NCI-H1048 (cell line): ENCODE measurements at places on chromosomes 1 and 21.

DNA sequence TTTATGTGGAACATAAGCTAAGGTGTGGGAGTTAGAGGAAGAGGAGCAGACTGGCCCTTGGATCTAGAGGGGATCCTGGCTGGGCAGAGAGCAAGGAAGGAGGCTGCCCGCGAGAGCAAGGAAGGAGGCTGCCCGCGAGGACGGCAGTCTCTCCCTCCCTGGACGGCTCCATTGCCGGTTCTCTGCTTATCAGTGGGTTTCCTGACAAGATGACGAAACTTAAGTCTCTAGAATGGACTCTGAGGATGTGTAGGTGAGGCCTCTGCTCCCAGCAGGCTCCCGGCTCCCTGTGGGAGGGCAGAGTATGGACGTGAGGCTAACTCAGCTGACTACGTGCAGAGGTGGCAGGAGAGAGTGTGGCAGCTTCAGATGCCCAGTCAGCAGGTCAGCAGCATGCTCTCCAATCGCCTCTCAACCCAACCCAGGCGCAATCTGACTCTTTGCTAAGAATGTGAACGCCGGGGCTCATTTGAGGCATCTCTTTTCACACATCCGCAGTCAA lies 6.1 kb downstream of the MYBPHL start:
- DNase-seq: no peak

DNA sequence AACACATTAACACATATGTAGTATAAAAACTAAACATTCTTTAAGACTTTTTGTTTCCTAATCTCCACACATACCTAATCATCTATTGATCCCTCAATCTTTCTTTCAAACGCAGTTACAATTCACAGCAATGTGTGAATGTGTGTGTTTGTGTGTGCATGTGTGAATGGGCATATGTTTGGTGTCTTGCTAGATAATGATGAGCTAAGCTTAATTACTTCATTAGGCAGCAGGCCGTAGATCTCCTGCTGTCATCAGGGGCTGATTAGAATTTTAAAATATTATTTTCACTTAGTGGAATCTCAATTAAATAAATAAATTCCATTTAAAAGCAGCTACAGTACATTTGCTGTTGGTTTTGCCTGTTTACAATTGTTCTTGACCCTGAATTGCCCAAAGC lies 187.8 kb upstream of the LHX8 start:
- DNase-seq: no peak

DNA sequence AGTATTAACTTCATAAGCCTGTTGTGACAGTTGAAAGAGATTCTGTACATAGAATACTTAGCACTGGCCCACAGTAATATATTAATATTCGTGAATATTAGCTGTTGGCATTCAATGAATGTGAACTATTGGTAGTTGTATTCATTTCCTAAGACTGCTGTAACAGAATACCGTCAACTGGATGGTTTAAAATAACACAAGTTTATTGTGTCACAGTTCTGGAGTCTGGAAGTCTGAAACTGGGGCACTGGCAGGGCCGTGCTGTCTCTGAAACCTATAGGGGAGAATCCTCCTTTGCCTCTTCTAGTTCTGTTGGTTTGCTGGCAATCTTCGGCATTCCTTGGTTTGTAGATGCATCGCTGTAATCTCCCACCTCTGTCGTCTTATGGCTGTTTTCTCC lies 47.5 kb downstream of the OLFML3 start:
- DNase-seq: no peak

DNA sequence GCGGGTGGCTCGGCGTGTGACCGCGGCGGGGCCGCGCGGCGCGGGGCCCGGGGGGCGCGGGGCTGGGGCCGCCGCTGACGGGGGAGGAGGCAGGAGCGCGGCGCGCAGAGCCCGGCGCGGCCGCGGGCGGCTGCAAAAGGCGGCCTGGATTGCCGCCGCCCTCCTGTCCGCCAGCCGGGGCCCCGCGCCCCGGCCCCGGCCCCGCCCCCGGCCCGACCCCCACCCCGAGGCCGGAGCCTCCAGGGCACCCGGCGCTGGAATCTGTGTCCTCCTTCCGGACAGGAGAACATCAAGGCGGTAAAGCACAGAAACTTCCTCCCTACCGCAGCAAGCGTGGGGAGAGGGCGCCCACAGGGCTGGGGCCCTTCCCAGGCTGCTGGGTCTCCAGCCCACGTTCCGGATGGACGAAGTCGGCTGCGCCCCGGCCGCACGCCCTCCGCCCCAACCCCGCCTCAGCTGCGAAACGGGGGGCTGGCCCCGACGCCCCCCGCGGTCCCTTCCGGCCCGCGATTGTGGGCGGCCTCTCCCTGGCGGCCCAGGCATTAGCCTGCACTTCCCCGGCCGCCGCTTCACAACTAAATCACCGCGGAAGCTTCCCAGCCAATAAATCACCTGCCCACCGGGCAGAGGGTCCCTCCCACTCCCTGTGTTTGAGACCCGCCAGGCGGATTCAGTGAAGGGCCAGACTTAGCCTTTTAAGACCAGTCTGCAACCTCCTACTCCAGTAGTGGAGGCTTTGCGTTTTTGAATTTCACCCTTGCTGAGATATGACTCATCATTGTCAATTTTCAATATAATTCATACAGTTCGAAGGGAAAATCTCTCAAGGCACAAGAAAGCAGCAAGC lies 106.0 kb downstream of the SLC45A1 start:
- DNase-seq: no peak

GRCh38 chr1:36835696-36836095 lies 198.6 kb downstream of the GRIK3 start:
- no peak for DNase-seq

DNA sequence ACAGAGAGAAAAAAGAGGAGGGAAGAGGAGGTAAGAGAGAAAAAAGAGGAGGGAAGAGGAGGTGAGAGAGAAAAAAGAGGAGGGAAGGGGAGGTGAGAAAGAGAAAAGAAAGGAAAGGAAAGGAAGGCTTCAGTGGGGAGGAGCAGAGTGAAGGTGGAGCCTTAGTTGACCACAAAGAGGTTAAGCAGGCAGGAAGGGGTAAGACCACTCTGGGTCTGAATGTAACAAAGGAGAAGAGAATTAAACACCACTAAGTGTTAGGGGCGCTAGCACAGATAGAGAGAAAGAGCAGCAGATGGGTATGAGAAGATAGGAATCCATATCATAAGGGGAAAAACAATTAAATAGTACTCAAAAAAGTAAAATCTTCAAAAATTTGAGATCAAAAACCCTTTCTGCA lies 6.6 kb downstream of the PTPN14 start:
- DNase-seq: no peak

- DNase-seq: no peak
These were observed 5.6 kb downstream of the KIFAP3 start for GRCh38 chr1:170068923-170069322.

- no peak for DNase-seq
These were observed 1.6 kb downstream of the TENT5C start for GRCh38 chr1:117607471-117607870.

GRCh38 chr1:199085903-199086302 lies 447.1 kb downstream of the PTPRC start:
- no peak for DNase-seq
